Stimulated activated CD8-positive, alpha-beta memory T cell treated with anti-CD3 and anti-CD28 coated beads, Interleukin-4, amount 100 ng/mL, for 1 hour (primary cell): ENCODE measurements at places on chromosomes 1 and 21.

DNA sequence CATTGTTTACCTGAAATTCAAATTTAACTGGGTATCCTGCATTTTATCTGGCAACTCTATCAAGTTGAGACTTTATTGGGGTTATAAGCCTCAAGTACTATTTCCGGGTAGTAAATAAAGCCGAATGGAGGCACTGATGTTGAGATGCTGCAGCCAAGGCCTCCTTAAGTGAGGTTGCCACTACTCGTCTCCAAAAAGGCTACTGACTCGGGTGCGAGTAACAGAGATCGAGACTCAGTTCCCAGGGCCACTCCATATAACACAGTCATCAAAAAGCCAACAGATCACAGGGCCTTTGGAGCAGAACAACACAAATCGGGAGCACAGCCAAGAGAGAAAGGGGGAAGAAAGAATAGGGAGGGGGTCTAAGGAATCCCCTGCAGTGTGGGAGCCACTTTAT, 524 bp downstream of the COPA start:
- DNase-seq, result no peak

GRCh38 chr1:18606443-18607288, 24.0 kb upstream of the PAX7 start:
- no peak for DNase-seq

DNA sequence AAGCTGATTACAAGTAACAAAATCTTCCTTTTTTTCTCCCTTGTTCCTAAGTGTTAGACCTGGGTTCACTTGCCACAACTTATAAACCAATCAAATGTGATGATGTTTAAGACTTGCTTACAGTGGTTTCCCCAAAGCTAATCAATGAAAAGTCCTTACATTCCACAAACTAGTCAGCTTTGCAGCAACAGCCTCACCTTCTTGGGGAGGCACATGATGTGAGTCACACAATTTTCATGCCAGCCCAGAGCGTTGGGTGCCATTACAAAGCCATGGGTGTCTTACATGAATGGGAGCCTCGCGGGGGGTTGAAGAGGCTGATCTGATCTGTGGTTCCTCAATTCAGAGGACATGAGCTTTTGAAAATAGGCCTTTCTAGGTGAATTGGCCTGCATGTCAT, 91.6 kb upstream of the UBE2U start:
- no peak for DNase-seq

- DNase-seq, result no peak
Observed at GRCh38 chr1:32759997-32760623, 57.0 kb downstream of the YARS1 start.

GRCh38 chr1:96845464-96845863, 123.9 kb downstream of the PTBP2 start:
- DNase-seq, result no peak

DNA sequence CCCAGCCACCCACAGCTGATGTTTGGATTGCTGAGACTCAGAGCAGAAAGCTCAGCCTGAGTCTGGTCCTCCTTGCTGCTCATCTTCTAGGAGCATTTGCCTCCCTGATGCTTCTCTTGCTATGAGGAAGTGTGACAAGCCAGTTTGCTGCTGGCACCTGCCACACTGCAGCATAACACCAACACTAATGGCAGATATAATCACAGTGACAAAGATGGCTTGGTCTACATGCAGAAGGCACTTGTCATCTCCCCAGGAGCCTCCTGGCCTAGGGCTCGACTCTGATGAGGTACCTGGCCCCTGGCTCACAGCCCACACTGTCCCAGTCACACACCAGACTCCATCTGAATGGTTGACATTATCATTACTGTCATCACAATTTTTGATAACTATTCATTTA, 13.9 kb upstream of the PSMB2 start:
- DNase-seq, result no peak

DNA sequence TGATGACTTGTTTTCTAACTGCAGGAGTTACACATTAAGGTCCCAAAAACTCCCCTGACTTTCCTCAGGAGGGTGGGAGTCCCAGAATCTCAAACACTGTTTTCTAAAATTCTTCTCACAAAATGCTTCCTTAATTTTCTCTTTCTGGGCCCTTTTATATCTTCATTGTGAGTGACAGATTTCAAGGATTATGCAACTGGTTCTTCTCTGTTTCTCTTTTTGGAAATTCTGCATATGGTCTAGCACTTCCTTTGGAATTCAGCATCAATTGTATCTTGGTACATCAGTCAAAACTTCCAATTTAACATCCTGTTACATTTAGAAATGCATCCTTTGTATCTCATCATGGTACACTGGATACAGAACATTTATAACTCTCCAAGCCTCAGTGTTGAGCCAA, 59.7 kb downstream of the LMO4 start:
- DNase-seq, result no peak

DNA sequence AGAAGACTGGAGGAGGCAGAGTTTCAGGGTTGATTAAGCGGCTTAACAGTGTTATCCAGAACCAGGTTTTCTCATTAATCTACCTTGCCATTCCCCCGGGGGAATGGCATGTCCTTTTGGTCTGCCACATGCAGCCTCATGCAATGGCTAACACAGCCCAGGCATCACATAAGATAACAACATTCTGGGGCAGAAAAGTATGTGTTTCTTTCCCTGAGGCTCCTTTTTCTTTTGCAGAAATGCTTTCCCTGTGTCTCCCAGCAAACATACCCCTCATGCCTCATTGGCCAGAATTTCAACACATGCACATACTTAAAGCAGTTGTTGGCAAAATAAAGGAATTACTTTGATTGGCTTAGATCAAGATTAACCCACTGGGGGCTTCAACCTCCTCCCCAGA, 98.6 kb downstream of the OMA1 start:
- DNase-seq, result no peak
